ENCODE measurements at places on chromosomes 3 and 15.

DNA sequence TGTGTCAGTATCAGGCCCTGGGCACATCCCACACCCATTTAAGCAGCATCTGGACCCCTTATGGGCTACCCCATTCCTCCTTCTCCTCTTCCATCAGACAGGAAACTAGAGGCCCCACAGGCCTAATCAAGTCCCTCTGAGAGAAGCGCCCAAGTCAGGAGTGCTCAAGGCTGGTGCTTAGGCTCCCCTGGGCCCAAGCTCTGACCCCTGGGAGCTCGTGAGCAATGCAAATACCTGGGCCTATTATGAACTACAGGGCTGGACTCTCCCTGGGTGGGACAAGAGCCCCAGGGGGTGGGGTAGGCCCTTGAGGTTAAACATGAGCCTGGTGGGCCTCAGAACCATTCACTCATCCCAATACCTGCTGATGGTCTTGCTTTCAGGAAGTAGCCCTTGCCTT, 57.4 kb downstream of the SEMA3G start:
- DNase-seq, result no peak

- DNase-seq, result no peak
Observed at GRCh38 chr15:88982304-88982945, 69.2 kb upstream of the MFGE8 start.

- no peak for DNase-seq
Observed at GRCh38 chr15:52661909-52662308, 17.3 kb downstream of the ATOSA start.

- no peak for DNase-seq
Observed at GRCh38 chr3:170982733-170983132, 43.8 kb downstream of the SLC2A2 start.

DNA sequence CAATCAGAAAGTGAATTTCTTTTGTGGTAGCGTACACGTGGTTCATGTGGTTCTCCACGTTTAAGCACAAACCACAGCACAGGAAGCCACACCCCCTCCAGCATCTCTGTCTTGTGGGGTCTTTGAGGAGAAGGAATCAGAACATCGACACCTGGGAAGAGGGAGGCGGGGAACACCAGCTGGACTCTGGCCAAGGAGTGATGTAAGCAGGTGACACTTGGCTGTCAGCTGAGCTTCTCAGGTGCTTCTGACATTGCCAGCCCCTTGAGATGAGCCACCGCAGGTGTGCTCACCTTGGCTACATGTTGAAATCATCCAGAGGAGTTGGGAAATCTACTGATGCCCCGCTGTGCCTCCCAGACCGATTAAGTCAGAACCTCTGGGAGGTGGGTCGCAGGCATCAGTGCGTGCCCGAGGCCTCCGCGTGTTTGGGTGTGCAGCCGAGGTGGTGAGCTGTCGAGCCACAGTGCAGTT, 85.0 kb downstream of the FAM81A start:
- no peak for DNase-seq

GRCh38 chr15:85302271-85302670, 78.1 kb upstream of the AKAP13 start:
- no peak for DNase-seq

GRCh38 chr3:189188466-189188865, 16.7 kb downstream of the TPRG1 start:
- DNase-seq, result no peak

DNA sequence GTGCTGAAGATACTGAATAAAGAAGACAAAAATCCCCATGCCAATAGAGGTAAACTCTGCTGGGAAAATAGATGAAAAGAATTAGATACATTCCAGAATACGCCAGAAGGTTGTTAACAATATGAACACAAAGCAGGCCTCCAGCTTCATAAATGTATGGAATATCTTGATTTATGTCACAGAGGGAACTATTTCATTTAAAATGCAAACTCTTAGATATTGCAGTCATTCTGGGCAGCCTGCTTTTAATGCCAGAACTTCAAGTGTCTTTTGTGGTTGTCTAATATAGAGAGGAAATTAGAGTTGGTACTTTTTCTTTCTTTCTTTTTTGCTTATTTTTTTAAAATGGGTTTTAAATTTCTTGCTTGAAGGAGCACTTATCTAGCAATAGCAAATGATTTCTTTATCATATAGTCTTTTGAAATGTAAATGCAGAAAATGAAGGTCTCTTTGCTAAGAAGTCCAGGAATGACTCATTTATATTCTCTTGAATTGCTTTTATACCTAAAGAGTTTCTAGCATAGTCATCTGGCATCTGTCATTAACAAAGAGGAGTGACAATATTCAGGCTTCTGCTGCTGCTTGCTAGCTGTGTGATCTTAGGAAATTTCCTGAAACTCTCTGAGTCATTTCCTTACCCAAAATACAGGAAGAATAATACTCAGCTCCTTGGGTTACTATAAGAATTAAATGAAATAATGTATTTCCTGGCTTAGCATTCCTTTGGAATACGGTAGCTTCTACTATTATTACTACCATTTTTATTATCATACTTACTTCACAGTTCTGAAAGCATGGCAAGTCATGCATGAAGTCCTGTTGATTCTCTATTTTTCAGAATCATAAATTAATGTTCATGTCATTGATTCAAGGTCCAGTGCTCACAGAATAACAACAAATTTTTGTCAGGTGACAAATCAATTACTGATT, 527.6 kb downstream of the DIPK2A start:
- no peak for DNase-seq

GRCh38 chr3:63051920-63052319, 176.7 kb upstream of the CADPS start:
- DNase-seq, result peak; percentile 37

DNA sequence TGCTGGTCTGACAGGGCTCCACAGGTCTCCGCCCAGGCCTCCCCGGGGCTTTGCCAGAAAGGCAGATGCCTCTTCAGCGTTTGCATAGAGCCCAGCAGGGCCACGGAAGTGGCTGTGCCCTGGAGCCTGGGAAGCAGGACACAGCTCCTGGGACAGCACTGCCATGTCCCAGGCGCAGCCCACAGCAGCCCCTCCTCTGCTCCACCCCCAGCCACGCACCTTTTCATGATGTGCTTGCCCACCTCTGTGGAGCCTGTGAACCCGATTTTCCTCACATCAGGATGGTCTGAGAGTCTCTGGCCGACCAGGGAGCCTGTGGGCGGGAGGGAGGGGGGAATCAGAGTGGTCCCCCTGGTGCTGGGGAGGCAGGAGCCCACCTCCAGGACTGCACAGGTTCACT, 33.9 kb upstream of the SLC41A3 start:
- no peak for DNase-seq

DNA sequence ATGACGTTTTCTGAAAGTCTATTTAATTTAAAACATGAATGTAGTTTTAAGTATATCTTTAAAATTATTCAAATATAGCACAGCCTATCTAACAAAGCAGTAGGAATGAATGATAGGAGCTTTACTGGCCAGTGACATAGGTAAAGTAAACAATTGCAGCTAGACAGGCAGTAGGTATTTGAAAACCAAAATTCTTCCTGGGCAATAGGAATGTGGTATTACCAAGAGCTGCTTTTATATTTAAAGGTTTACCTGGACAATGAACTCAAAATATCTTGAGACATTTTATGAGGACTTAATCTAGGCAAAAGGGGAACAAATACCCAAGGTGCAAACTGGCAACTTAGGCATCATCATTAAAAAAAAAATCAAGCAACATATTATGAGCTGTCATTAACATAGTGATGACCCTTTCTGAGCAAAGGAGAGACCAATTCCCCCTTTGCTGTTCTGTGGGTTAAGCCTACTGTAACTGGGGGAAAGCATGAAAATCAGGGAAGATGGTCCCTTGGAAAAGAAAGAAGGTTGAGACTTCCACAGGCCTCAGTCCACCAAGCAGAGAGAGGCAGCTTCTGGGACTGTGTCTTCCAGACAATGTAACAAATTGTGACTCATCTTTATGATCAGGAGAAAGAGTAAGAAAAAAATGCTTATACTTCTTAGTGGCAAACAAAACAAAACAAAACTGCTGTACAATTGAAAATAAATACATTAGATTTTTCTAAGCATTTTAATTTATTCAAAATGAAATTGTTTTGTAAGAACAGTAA, 12.9 kb downstream of the ISL2 start:
- DNase-seq, result no peak

- no peak for DNase-seq
Observed at GRCh38 chr3:111695636-111696117, 100.5 kb upstream of the ZBED2 start.

- DNase-seq, result no peak
Observed at GRCh38 chr3:169563775-169564059, 99.8 kb downstream of the MECOM start.

GRCh38 chr3:73623346-73623745, 1.4 kb downstream of the PDZRN3 start:
- no peak for DNase-seq

DNA sequence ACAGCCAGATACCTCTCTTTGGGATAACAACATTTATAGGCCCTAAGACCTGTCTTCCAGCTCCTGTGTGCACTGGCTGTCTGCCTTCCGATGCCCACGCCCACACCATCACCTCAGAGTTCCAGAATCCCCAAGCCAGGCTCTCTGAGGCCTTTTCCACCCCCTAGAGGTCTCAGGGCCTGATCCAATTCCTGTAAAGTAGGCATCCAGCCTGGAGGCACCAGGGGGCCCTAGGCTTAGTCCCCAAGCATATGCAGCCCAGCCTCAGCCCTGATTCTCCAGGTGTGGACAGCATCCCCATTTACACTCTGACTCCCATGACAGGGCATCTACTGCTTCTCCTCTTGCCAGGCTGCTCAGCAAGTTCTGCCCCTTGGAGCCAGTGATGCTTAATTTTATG, 72.7 kb upstream of the CORO2B start:
- DNase-seq, result no peak

GRCh38 chr3:90011131-90011530, 903.7 kb downstream of the EPHA3 start:
- no peak for DNase-seq

GRCh38 chr3:11948331-11948730, 55.9 kb upstream of the SYN2 start:
- peak; percentile 32 for DNase-seq

DNA sequence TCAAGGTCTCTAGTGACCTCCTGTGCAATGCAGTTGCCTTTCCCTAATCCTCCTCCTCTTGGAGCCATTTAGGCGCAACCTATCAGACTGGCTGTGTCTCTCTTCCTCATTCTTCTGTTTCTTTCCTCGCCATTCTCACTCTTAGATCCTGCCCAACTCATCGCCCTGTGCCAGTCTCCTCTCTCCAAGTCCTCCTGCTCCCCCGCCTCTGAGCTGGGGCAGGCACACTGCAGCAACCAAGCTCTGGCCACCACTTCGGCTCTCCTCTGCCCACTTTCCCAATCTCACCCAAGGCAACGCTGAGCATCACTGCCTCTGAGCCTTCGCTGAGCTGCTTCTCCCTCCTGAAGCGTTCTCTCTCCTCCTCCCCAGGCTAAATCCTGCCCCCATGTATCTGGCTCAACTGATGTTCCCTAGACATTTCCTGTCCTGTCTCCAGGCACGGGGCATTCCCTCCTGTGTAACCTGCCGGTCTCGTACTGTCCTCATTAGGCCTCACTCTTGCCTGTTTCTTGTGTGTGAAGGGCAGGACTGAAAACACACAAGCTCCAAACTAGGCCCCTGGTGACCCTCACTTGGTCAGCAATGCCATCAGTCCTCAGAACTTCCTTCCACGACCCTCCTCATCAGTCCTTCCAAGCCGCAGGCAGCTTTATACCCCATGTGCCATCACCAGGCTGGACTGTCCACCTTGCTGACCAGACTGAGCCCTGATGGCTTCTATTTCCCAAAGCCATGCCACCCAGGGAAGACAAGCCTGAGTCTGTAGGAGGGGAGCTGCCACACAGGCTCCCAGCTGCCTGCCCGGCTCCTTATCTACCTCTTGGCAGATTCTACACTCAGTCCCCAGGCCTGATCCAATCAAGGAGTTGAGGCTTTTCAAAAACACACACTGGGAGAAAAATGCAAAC, 85.6 kb downstream of the SEC22A start:
- DNase-seq, result no peak

DNA sequence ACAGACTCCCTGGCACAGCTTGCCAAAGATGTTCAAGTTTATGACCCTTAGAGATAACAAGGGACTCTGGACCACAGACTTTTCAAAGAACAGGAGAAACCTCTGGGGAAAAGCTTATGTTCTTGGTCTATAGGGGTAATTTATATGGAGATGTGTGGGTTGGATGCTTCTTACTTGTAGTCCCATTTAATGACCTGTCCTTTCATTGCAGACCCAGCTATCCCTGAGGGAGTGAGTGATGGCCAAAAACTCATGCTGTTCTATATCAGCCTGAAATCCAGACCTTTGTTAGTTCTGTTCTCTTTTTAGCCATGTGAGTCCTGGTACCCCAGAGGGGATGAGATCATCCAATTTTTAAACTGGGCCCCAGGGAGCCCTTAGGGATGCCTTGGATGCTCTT, 43.7 kb upstream of the MRPL3 start:
- DNase-seq, result no peak

- no peak for DNase-seq
Observed at GRCh38 chr3:172262991-172263608, 185.2 kb downstream of the GHSR start.

All from putamen (tissue), 1 donor.